Neural crest cell (in vitro differentiated cells): ENCODE measurements at places on chromosomes 12 and 14. TPM values are rescaled to one million over a fixed set of nuclear protein-coding genes. Genes with fewer than 3 reads are reported as not detected.

- no peak for DNase-seq
- peak overlapping the region; percentile 0 for H3K4me3 ChIP-seq
- no peaks in the 10 kb centered on the region for H3K36me3 ChIP-seq
- peak overlapping the region; percentile 54 for H3K27ac ChIP-seq
- no peaks in the 10 kb centered on the region for H3K27me3 ChIP-seq
Measured at GRCh38 chr14:66375046-66375964, 110.9 kb upstream of the CCDC196 start.

- no peaks in the 10 kb centered on the region for H3K36me3 ChIP-seq
- H3K27me3 ChIP-seq = peaks cover 2% of the 10 kb centered on the region
- peaks cover 47% of the 10 kb centered on the region for H3K4me1 ChIP-seq
- no peak overlapping the region for H3K27ac ChIP-seq
- H3K4me3 ChIP-seq = peak overlapping the region; percentile 98
Measured at GRCh38 chr14:32078858-32079216, 1.7 kb downstream of the ARHGAP5 start.

GRCh38 chr14:51310505-51310944, 70.5 kb downstream of the TMX1 start:
- H3K36me3 ChIP-seq = no peaks in the 10 kb centered on the region
- no peak for DNase-seq
- no peaks in the 10 kb centered on the region for H3K4me1 ChIP-seq
- no peaks in the 10 kb centered on the region for H3K27me3 ChIP-seq
- no peak overlapping the region for H3K27ac ChIP-seq

DNA sequence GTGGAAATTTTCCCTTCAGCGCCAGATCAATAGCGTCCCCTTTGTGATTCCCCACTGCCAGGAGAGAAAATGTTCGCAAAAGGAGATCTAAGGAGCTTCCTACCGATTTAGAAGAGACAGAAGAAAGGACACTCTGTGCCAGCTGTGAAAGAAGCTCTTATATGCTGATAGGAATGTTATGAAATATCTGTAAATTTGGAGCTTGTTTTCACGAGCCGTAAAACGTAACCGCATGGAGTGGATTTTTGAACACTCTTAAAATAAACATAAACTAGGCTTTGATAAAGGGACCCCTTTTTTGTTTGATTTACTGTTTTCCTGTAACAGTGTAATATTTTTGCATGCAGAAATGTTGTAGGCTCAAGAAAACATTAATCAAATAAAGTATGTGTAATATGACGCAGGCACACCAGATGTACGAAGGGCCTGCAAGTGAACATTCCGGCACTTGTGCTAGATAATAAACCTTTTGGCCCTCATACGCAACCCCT, 346.8 kb downstream of the ETNK1 start:
- no peaks in the 10 kb centered on the region for H3K27me3 ChIP-seq
- no peak overlapping the region for H3K4me3 ChIP-seq
- no peak for DNase-seq
- H3K4me1 ChIP-seq = peaks cover 13% of the 10 kb centered on the region

- no peak overlapping the region for H3K4me3 ChIP-seq
- no peaks in the 10 kb centered on the region for H3K27me3 ChIP-seq
- H3K36me3 ChIP-seq = no peaks in the 10 kb centered on the region
- DNase-seq = no peak
Measured at GRCh38 chr12:43903686-43904085, 67.8 kb downstream of the TMEM117 start.

The GRIP1 gene
- 38.4 and 40.3 TPM in 2 replicates for total RNA-seq

The NAV3 gene
- total RNA-seq = 4.7 and 5.0 TPM in 2 replicates

The TMPRSS12 gene
- not detected in 2 replicates for total RNA-seq

GRCh38 chr12:10031771-10032175, 1.3 kb downstream of the CLEC9A start:
- H3K27me3 ChIP-seq = no peaks in the 10 kb centered on the region
- no peak overlapping the region for H3K4me3 ChIP-seq
- H3K4me1 ChIP-seq = no peaks in the 10 kb centered on the region
- H3K36me3 ChIP-seq = no peaks in the 10 kb centered on the region
- H3K27ac ChIP-seq = peak overlapping the region; percentile 17
- DNase-seq = no peak

- peak within 1 kb of the TSS; percentile 95 for H3K4me3 ChIP-seq
- peaks cover 41% of the 10 kb centered on the region for H3K4me1 ChIP-seq
- DNase-seq = no peak
- H3K27ac ChIP-seq = peak within 1 kb of the TSS; percentile 94
- H3K36me3 ChIP-seq = no peaks in the 10 kb centered on the region
Measured at GRCh38 chr12:57459750-57460467, at the start of gene GLI1. TSS of gene GLI1 (plus strand) at chr12:57459785. CDS start at chr12:57463692, 3,907 bp downstream.

The NUP37 gene
- total RNA-seq = 44.9 and 46.4 TPM in 2 replicates

The SLC35F4 gene
- total RNA-seq = 0.37 TPM in 1 of 2 replicates, not detected in the other

The SLC16A7 gene
- 2.9 and 3.4 TPM in 2 replicates for total RNA-seq

The KLHDC1 gene
- total RNA-seq = 2.0 and 2.1 TPM in 2 replicates

- H3K36me3 ChIP-seq = no peaks in the 10 kb centered on the region
- no peaks in the 10 kb centered on the region for H3K4me1 ChIP-seq
Measured at GRCh38 chr12:94762943-94763342, 112.6 kb upstream of the TMCC3 start.

GRCh38 chr14:27836386-27836785, 930.2 kb upstream of the FOXG1 start:
- no peak overlapping the region for H3K4me3 ChIP-seq
- H3K27me3 ChIP-seq = no peaks in the 10 kb centered on the region
- H3K36me3 ChIP-seq = no peaks in the 10 kb centered on the region
- H3K4me1 ChIP-seq = peaks cover 13% of the 10 kb centered on the region

DNA sequence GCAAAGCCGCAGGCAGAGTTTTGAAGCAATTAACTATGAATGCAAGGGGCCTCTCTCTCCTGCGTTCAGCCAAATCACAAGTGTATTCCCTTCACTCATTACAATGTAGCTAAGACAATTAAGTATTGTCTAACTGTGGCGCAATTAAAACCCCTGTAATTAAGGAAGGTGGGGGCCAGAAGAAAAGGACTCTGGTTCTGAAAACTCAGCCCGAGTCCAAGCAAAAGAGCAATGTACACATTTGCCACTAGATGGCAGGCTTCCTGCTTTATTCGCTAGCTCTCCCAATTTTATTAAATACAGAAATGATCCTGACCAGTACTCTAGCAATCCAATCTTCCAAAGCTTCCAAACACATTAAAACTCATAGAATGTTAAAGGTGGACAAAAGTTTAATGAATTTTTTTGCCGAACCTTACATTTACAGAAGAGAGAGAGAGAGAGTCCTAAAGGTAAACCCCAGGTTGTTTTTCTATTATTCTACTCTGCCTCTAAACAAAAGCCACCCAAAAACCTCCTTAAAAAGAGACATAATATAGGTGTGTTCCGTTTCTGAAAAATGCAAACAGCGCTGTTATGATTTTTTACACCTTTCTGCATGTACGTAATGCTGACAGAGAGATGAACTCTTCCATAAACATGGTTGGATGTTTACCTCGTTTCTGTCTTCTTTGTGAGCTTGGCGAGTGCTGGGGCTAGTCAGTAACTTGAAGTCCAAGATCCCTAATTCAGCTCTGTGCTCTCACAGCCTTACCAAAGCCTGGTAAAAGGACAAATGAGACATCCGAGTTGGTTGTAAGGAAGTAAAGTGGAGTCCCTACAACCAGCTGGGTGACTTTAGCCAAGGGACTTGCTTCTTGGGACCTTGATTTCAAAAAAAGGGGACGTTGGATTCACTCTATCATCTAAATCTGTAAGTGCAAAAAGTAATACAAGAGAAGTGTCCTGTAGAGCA, 50.9 kb upstream of the VASH1 start:
- H3K27me3 ChIP-seq = no peaks in the 10 kb centered on the region
- no peak overlapping the region for H3K4me3 ChIP-seq
- peaks cover 26% of the 10 kb centered on the region for H3K4me1 ChIP-seq
- DNase-seq = peak; percentile 38
- H3K27ac ChIP-seq = peak overlapping the region; percentile 46

DNA sequence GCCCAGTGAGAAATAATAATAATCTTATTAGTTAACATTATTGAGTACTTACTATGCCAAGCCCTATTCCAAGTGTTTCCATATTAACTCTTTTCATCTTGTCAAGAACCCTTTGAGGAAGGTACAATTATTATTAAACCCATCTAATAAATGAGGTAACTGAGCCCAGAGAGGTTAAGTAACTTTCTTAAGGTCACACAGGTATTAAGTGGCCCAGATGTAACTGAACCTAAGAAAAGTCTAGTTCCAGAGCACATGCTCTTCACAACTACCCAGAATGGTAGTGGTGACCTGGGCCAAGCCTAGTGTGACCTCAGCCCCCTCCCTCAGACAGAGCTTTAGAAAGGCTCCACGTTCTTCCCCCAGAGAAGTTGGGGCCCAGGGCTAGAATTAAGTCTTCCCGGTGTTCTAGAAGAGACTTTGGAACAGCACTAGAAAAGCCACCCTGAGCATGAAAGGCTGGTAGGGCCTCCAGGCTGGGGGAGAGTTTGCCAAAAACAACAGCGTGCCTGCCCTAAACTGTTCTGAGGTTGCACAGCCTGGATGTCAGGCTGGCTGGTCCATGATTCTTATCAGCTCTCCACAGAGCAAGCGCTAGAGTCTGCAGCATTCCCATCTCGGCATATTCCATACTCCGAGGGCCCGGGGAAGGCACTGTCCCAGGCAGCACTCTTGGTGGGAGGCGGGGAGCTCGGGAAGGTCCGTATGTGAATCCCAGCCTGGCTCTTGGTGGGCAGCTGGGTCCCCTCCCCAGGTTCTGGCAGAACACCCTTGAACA, 41.3 kb upstream of the CTDSP2 start:
- H3K4me3 ChIP-seq = peak overlapping the region; percentile 9
- DNase-seq = no peak
- H3K36me3 ChIP-seq = peaks cover 2% of the 10 kb centered on the region
- H3K4me1 ChIP-seq = peaks cover 22% of the 10 kb centered on the region
- H3K27me3 ChIP-seq = peaks cover 2% of the 10 kb centered on the region
- no peak overlapping the region for H3K27ac ChIP-seq

DNA sequence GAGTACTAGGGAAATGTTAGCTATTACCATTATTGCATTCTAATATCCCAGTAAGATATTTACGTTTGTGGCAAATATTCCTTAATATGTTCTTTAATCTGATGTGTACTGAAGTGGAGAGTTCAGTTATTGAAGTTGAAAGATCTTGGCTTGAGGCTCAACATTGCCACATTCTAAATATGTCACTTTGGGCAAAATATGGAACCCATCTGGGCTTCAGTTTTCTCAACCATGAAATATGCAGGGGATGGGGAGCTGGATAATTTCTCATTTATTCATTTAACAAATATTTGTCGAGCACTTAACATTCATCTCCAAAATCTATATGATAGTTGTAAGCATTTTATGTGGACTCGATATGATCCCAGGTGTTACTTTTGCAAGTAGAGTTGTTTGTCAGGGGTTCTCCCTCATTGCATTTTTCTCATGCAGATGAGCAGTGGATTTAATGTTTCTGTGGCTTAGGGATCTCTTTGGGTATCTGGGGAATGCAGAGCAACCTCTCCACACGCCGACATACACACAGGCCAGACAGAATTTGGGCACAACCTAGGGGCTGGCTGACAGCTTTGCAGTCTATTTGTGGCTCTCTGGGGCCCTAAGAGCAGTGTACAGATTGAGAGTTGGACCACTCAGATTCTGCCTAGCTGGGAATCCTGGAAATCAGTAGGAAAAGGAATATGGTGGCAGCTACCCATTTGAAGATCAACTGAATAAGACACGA, 26.6 kb upstream of the APPL2 start:
- peak overlapping the region; percentile 59 for H3K27ac ChIP-seq
- no peaks in the 10 kb centered on the region for H3K4me1 ChIP-seq
- no peak overlapping the region for H3K4me3 ChIP-seq
- no peak for DNase-seq
- no peaks in the 10 kb centered on the region for H3K36me3 ChIP-seq
- no peaks in the 10 kb centered on the region for H3K27me3 ChIP-seq

GRCh38 chr14:89986462-89987160, 30.9 kb downstream of the TDP1 start:
- no peak for DNase-seq
- H3K27ac ChIP-seq = no peak overlapping the region
- H3K27me3 ChIP-seq = no peaks in the 10 kb centered on the region
- H3K36me3 ChIP-seq = peaks cover 2% of the 10 kb centered on the region
- no peaks in the 10 kb centered on the region for H3K4me1 ChIP-seq

GRCh38 chr14:89379006-89379405, 38.0 kb downstream of the FOXN3 start:
- H3K4me3 ChIP-seq = no peak overlapping the region
- H3K27me3 ChIP-seq = no peaks in the 10 kb centered on the region
- no peak overlapping the region for H3K27ac ChIP-seq
- no peak for DNase-seq
- H3K4me1 ChIP-seq = peaks cover 8% of the 10 kb centered on the region

- H3K4me1 ChIP-seq = peaks cover 14% of the 10 kb centered on the region
- H3K4me3 ChIP-seq = no peak overlapping the region
- no peak for DNase-seq
- no peaks in the 10 kb centered on the region for H3K27me3 ChIP-seq
- peaks cover 3% of the 10 kb centered on the region for H3K36me3 ChIP-seq
Measured at GRCh38 chr14:73286598-73286997, 49.3 kb downstream of the PAPLN start.

GRCh38 chr14:103165323-103165722, 42.1 kb downstream of the TNFAIP2 start:
- H3K27ac ChIP-seq = no peak overlapping the region
- H3K4me3 ChIP-seq = no peak overlapping the region
- peaks cover 2% of the 10 kb centered on the region for H3K36me3 ChIP-seq

DNA sequence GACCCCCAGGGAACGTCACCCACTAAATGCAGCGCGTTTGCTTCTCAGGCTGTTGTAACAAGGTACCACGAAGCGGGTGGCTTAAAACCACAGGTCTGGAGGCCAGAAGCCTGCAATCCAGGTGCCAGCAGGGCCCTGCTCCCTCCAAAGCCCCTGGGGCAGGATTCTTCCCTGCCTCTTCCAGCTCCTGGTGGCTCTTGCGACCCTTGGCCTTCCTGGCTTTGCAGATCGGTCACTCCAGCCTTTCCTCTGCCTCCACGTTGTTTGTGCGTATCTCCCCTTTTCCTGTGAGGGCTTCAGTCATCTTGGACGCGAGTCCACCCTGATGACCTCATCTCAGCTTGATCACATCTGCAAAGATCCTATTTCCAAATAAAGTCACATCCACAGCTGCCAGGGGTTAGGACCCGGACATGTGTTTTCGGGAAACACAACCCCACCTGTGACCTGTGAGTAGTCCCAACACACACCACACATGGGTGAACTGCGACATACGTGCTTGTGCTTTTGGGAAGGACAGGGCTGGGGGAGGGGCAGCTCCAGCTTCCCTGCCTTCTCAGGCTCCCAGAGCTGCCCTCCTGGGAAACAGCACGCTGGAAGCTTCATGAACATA, 114.5 kb upstream of the NCOR2 start:
- H3K27ac ChIP-seq = peak overlapping the region; percentile 65
- H3K36me3 ChIP-seq = no peaks in the 10 kb centered on the region
- H3K4me3 ChIP-seq = peak overlapping the region; percentile 82
- DNase-seq = no peak
